Activated CD4-positive, alpha-beta T cell treated with anti-CD3 and anti-CD28 coated beads, Interleukin-2, Interleukin-4, amounts not matched to agents 100 ng/mL and 50 ng/mL, durations not matched to agents 16 hours and 8 hours (primary cell): ENCODE measurements at places on chromosomes 1 and 21.

GRCh38 chr1:6351480-6352137 lies 42.0 kb downstream of the ACOT7 start:
- no peak for DNase-seq

DNA sequence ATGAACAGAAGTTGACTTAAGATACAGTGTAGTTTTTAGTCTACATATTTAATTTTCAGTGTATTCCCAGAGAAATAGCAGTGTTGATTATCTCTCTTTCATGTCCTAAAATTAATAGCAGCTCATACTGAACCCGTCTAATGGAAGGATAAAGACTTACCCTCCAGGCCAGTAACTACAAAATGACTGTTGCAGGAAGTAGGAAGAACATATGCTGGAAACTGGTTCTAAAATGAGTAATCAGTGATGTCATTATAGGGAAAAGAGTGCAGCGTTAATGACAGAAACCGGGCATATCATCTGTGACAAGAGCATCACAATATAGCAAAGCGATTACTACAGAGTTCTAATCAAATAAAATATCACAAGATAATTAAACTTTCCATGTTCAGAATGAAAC lies 385.5 kb downstream of the SMYD3 start:
- no peak for DNase-seq

- DNase-seq = no peak
Measured at GRCh38 chr1:79469139-79469538, 462.6 kb upstream of the ADGRL4 start.

DNA sequence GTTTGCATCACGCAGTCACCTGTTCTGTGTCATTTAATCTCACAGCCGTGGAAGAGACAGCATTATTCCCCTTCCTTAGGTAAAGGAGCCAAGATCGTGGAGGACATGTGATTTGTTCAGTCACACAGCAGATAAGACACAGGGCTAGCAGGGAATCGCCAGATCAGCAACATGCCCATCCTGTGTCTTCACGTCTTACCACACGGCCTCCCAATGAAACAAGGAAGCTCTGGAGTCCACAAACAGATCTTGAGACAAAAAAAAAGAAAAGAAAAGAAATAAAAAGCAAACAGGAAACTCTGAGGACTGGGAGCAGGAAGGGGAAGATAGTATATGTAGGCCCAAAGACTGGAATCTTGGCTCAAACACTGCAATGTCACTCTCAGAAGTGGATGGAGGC lies 155.3 kb downstream of the ADSS2 start:
- no peak for DNase-seq

DNA sequence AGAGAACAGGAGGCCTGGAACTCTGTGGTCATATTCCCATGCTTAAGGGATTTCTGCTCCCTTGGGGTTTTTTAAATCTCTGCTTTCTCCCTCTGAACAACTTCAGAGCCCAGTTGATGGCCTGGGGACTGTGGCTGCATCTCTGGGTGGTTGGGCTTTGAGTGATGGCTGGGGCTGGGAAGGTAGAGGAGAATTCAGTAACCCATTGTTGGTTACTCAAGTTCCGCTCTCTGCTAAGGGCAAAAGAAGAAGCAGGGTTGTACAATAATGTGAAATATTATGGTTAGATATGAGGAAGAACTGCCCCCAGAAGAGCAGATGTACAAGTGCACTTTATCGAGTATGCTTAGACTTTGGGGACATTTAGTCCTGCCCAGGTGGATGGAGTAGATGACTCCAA lies 72.1 kb upstream of the CNTN2 start:
- no peak for DNase-seq

GRCh38 chr1:155000726-155001424 lies 1.7 kb upstream of the ZBTB7B start:
- peak; percentile 86 for DNase-seq

DNA sequence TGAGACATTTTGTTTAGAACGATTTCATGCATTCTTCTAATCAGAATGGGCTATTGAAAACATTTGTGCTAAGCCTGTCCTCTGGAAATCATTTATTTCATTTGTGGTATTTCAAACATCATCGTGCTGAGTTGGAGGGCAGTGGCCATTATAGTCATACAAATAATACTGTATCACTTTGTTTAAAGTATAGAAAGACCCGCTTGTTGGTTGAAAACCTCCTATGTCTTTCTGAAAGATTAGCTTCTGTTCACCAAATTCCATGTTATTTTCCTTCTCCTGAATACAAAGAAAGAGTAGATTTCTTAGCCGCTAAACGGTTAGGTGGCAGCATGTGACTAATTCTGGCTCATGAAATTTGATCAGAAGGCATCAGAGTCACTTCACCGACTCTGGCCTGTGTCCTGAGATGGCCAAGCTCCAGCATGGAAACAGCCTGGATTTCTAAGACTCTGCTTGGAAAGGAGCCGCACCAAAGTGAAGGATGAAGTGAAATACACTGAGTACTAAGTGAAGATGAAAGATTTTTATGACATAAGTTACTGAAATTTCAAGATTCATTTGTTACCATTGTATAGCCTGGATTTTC lies 355.1 kb downstream of the USP25 start:
- DNase-seq = no peak

- no peak for DNase-seq
Measured at GRCh38 chr1:41072051-41072450, 50.5 kb upstream of the SLFNL1 start.

DNA sequence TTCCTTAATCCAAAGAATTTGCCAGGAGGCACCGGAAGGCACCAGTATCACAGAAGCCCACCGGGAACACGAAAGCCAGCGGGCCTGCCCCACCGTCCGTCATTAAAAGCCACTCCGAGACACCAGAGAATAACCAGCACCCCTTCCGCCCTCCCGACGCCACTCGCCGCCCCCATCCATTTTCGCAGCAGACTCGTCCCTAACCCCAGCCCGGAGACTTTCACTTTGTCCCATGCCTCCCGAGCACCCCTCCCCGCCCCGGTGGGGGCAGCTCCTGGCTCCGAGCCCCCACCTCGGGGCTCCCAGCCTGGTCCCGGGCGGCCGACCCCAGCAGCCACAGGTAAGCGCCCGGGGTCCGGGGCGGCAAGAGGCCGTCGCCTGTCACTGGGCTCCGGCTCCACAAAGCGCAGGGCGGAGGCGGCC lies 105.4 kb downstream of the SLC45A1 start:
- no peak for DNase-seq

DNA sequence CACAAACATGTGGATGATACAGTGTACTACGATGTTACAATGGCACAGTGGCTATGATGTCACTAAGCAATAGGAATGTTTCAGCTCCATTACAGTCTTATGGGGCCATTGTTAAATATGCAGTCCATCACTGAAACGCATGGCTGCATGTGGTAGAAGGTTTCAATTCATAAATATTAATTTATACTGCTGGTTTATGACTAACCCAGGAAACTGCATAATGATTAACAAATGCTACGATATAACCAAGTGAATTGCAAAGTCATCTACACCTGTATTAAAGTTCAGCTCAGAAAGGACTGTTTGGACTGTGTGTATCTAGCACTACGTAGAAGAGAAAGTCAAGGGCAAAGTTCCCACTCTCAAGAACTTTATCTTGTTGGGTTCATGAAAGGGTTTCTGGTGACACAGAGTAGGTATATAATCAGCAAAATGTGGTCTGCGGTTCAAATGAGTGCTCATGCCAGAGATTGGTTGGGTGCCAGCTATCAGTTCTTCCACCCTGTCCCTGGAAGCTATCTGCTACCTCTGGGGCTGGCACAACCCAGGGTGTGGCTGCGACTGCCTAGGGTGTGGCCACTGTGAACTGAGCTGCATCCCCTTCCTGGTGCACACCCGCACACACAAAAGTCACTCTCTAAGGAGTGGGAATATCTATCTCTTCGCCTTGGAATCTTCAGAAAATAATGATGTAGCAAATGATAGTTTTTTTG lies 14.8 kb downstream of the MGST3 start:
- peak; percentile 38 for DNase-seq

GRCh38 chr1:157771661-157772425 lies 5.1 kb downstream of the FCRL2 start:
- no peak for DNase-seq

DNA sequence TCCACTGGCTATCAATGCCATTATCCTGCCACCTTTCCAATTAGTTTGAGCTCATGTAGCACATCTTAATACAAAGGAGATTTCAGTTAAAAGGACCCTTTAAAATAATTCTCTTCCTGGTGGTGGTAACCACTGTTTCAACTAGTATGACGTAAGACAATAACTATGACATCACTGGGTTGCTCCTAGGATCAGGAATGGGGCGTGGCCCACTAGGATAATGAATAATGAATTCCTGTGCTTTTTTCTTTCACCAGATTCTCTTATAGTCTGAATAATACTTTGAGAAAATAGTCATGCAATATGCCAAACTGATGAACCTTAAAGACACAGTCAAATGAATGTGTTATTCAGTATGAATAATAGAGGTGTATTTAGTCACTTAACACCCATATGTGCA lies 10.6 kb upstream of the KIFAP3 start:
- DNase-seq = no peak

DNA sequence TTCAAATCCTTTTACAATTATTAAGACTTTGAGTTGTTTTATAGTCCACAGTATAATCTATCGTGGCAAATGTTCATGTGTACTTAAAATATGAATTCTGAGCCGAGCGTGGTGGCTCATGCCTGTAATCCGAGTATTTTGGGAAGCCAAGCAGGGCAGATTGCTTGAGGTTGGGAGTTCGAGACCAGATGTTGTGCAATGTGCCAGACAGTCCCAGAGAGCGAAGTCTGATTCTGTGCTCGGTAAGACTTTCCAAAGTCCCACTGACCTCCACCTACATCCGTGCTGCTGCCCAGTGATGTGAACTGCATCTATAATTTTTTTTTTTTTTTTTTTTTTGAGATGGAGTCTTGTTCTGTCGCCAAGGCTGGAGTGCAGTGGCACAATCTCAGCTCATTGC lies 52.2 kb downstream of the VPS26C start:
- no peak for DNase-seq

GRCh38 chr1:178161516-178161915 lies 67.6 kb downstream of the RASAL2 start:
- no peak for DNase-seq

DNA sequence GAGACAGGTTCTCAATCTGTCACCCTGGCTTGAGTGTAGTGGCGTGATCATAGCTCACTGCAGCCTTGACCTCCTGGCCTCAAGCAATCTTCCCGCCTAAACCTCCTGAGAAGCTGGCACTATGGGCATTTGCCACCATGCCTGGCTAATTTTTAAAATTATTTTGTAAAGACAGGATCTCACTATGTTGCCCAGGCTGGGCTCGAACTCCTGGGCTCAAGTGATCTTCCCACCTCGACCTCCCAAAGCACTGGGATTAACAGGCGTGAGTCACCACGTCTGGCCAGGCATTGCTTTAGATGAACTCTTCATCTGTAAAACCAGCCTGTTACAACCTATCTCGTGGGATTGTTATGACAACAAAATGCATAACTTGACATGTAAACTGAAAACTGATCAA lies 2.4 kb downstream of the COA6 start:
- no peak for DNase-seq

DNA sequence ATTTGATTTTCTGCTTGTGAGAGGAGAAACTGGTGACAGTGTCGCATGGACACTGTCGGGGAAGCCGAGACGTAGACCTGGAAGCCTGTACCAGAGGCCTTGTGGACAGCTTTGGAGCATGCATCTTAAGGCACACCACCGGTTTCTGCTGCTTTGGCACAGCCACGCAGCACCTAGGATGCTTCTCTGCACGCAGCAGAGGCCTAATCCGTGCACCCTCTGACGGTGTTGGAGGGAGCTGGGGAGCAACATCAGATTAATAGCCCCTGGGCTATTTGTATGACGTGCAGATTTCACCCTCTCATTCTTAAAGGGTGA lies 30.3 kb downstream of the TEX35 start:
- peak; percentile 1 for DNase-seq

DNA sequence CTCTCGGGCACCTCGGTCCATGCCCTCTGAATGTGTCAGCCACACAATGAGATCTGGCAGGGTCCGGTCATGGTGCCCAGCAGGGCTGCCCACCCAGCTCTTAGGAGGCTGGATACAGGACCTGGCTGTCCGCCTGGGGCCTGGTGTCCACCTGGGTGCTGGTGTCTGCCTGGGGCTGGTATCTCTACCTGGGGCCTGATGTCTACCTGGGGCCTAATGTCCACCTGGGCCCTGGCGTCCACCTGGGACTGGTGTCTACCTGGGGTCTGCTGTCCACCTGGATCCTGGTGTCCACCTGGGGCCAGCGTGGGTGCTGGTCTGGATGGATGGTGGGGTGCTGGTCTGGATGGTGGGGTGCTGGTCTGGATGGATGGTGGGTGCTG lies 45.1 kb upstream of the ACTRT2 start:
- no peak for DNase-seq

- DNase-seq = no peak
Measured at GRCh38 chr1:56626546-56626945, 18.6 kb upstream of the PRKAA2 start.

DNA sequence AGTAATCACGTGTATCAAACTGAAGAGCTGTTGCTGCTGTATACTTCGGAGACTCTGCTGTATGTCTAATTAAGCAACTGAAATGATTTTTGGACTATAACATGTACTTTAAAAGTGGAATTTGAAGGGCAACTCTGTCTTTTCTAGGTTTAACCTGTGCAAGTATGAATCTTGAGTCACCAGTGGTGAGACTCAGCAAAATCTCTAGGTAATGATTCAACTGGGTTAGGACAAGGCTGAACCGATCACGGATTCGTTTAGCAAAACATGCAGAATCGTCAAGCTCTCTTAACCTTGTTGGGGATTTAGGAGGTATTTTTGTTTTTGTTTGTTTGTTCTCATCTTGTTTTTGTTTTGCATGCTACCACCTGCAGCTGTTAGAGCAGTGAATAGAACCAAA lies 149.6 kb downstream of the CYYR1 start:
- no peak for DNase-seq
